Mesendoderm (in vitro differentiated cells): ENCODE measurements at places on chromosomes 6 and 20.

- peak; percentile 79 for DNase-seq
- H3K4me1 ChIP-seq, result no peaks in the 10 kb centered on the region
- peak overlapping the region; percentile 46 for H3K27ac ChIP-seq
- no peaks in the 10 kb centered on the region for H3K36me3 ChIP-seq
Observed at GRCh38 chr6:27838945-27839625, 73.1 kb downstream of the OR2B2 start.

GRCh38 chr6:50249493-50249892 lies 199.8 kb upstream of the DEFB112 start:
- DNase-seq, result peak; percentile 27
- H3K4me1 ChIP-seq, result no peaks in the 10 kb centered on the region
- no peak overlapping the region for H3K4me3 ChIP-seq
- no peak overlapping the region for H3K27ac ChIP-seq
- H3K27me3 ChIP-seq, result no peaks in the 10 kb centered on the region

- H3K36me3 ChIP-seq, result no peaks in the 10 kb centered on the region
- no peak overlapping the region for H3K27ac ChIP-seq
- H3K4me3 ChIP-seq, result no peak overlapping the region
- H3K4me1 ChIP-seq, result peaks cover 3% of the 10 kb centered on the region
Observed at GRCh38 chr6:146339716-146340115, 203.9 kb upstream of the RAB32 start.

- no peak overlapping the region for H3K4me3 ChIP-seq
- H3K27ac ChIP-seq, result no peak overlapping the region
- no peaks in the 10 kb centered on the region for H3K4me1 ChIP-seq
- DNase-seq, result no peak
- no peaks in the 10 kb centered on the region for H3K36me3 ChIP-seq
- no peaks in the 10 kb centered on the region for H3K27me3 ChIP-seq
Observed at GRCh38 chr6:165769884-165770283, 106.8 kb upstream of the PDE10A start.

DNA sequence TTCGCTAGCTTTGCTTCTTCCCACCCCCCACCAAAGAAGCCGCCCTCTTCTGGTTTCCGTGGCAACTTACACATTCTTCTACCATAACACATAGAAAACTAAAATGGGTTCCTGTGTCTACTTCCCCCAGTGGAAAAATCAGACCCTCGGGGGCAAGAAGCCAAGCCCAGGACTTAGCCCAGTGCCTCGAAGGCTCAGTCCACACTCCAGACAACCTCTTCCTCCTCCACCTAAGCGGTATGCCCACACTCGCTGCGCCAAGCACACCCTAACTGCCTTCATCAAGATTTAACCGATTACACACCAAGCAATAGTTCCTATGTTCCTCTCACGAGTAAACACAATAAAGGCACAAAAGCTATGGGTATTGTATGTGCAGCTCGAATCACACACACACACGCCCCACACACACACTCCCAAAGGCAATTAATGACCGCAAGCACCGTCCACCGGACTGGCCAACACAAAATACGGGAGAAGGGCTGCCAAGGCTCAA lies 537 bp downstream of the PPIL4 start:
- H3K36me3 ChIP-seq, result no peaks in the 10 kb centered on the region
- no peaks in the 10 kb centered on the region for H3K27me3 ChIP-seq
- DNase-seq, result peak; percentile 79
- H3K4me1 ChIP-seq, result no peaks in the 10 kb centered on the region
- H3K4me3 ChIP-seq, result peak overlapping the region; percentile 68

DNA sequence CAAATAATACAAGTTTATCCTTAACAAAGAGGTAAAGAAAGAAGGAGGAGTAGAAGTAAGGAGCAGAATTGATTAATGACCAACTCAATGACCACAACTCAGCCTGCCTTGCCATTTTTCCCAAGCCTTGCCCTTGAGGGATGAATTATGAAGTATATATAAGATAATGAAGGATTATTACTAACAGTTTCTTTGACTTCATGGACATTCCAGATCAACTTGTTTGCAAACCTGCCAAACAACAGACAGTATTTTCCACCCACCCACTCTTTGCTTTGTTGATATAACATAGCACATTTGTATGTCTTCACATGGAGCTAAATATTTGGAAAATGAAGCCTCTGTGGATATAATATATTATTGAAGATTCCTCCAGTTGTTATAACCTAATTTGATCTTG lies 9.9 kb upstream of the C6orf141 start:
- H3K4me3 ChIP-seq, result no peak overlapping the region
- H3K4me1 ChIP-seq, result no peaks in the 10 kb centered on the region
- no peaks in the 10 kb centered on the region for H3K36me3 ChIP-seq
- H3K27me3 ChIP-seq, result no peaks in the 10 kb centered on the region

DNA sequence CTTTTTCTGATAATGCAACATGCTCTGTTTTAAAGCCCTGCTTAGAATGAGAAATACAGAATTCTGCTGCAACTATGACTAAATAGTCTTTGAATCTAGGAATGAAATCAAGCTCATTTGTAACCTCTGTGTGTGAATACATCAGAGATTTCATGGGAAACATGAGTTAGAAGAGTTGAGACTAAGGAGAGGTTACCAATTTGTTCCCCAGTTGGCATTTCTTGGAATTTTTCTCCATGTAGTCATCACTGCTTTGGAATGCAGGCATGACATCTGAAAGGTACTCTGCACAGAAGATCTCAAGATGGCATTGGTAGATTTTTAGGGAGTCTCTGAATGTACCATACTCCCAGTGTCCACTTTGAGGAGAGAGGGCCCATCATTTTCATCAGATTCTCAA lies 237.2 kb downstream of the TFAP2A start:
- no peaks in the 10 kb centered on the region for H3K36me3 ChIP-seq
- DNase-seq, result peak; percentile 54
- H3K27me3 ChIP-seq, result no peaks in the 10 kb centered on the region
- H3K4me1 ChIP-seq, result no peaks in the 10 kb centered on the region

DNA sequence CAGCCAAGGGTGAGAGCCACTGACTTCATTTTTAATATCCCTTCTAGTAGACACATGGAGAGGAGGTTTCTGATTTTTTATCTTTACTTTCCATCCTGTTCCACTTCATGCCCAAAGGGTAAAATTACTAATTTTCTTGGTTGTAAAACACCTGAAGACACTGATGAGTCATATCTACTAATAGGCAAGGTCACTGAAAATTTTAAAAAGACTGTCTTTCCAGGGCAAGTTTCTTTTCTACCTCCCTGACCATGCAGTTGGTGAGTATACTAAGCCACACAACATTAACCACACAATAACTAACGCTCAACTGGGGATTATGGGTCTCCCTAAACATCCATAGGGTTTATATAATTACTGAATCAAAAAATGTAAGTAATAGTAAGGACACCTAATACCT lies 109.6 kb downstream of the KIF6 start:
- H3K36me3 ChIP-seq, result no peaks in the 10 kb centered on the region
- no peak overlapping the region for H3K4me3 ChIP-seq
- H3K4me1 ChIP-seq, result no peaks in the 10 kb centered on the region
- H3K27ac ChIP-seq, result no peak overlapping the region
- DNase-seq, result no peak

DNA sequence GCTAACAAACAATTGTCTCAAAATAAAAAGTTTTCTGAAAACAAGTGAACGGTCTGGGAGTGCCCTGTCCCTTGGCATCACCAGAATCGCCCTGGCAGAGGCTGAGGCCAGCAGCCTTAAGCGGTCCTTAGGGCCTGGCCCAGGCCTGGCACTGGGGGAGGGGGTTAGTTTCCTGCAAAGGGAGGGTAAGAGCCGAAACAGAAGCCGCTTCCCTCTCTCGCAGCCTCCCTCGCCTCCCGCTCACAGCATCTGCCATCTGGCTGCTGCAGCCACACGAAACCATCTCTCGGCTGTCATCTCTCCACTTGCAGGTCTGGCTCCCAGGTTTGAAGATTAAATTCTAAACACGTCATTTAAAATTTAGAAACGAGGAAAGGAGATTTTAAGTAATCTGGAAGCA lies 31.5 kb downstream of the PMEPA1 start:
- no peaks in the 10 kb centered on the region for H3K27me3 ChIP-seq
- H3K4me3 ChIP-seq, result no peak overlapping the region
- H3K4me1 ChIP-seq, result peaks cover 7% of the 10 kb centered on the region

GRCh38 chr6:44004625-44005506 lies 122.4 kb downstream of the MRPL14 start:
- DNase-seq, result no peak
- peaks cover 27% of the 10 kb centered on the region for H3K4me1 ChIP-seq
- no peak overlapping the region for H3K4me3 ChIP-seq
- no peak overlapping the region for H3K27ac ChIP-seq
- H3K27me3 ChIP-seq, result no peaks in the 10 kb centered on the region

DNA sequence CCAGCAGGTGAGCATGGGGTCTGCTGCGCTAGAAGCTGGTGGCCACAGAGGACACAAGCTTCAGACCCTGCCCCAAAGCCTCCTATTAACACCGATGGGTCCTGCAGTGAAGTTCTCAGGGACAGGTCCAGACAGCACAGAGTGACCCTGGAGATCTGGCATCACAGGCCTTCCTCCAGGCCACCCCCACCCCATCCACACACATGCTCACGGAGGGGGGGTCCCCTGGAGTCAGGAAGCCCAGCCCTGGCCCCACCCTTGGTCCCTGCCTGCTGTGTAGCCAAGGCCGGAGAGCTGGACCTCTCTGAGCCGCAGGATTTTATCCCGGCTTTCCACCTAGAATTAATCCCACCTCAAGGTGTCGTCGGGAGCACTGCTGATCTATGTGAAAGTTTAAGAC lies 167.3 kb downstream of the TAF4 start:
- H3K4me1 ChIP-seq, result no peaks in the 10 kb centered on the region
- H3K27me3 ChIP-seq, result no peaks in the 10 kb centered on the region
- no peak for DNase-seq
- no peaks in the 10 kb centered on the region for H3K36me3 ChIP-seq

- H3K27me3 ChIP-seq, result no peaks in the 10 kb centered on the region
- DNase-seq, result peak; percentile 78
- H3K36me3 ChIP-seq, result no peaks in the 10 kb centered on the region
Observed at GRCh38 chr20:31934968-31935764, 16.7 kb downstream of the PDRG1 start.

GRCh38 chr6:170184316-170184715 lies 106.6 kb downstream of the DLL1 start:
- H3K4me1 ChIP-seq, result no peaks in the 10 kb centered on the region
- DNase-seq, result no peak
- no peak overlapping the region for H3K27ac ChIP-seq
- no peak overlapping the region for H3K4me3 ChIP-seq
- no peaks in the 10 kb centered on the region for H3K27me3 ChIP-seq

GRCh38 chr6:120938876-120939472 lies 395.3 kb downstream of the TBC1D32 start:
- H3K4me1 ChIP-seq, result no peaks in the 10 kb centered on the region
- no peaks in the 10 kb centered on the region for H3K27me3 ChIP-seq
- no peaks in the 10 kb centered on the region for H3K36me3 ChIP-seq
